ENCODE measurements at places on chromosomes 16 and 17. TPM values are rescaled to one million over a fixed set of nuclear protein-coding genes. Genes with fewer than 3 reads are reported as not detected.

- no peak for DNase-seq
Observed at GRCh38 chr17:6471531-6472465, 27.5 kb downstream of the PIMREG start.

DNA sequence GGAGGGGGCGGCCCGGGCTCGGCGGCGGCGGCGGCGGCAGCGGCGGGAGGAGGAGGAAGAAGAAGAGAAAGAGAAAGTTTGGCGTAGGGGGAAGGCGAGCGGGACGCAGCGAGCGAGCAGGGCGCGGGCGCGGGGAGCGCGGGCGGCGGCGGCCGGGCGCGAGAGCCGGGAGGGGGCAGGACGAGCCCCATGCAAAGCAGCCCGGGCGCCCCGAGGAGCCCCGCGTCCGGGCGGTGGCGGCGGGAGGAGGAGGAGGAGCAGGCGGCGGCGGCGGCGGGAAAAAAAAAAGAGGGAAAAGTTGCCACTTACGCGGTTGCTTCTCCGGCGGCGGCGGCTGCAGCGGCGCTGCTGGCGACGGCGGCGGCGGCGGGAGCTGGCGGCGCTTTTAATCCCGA, 10.3 kb upstream of the ZFHX3 start:
- no peak for DNase-seq

- no peak for DNase-seq
Observed at GRCh38 chr17:59669411-59669810, 37.8 kb downstream of the PTRH2 start.

DNA sequence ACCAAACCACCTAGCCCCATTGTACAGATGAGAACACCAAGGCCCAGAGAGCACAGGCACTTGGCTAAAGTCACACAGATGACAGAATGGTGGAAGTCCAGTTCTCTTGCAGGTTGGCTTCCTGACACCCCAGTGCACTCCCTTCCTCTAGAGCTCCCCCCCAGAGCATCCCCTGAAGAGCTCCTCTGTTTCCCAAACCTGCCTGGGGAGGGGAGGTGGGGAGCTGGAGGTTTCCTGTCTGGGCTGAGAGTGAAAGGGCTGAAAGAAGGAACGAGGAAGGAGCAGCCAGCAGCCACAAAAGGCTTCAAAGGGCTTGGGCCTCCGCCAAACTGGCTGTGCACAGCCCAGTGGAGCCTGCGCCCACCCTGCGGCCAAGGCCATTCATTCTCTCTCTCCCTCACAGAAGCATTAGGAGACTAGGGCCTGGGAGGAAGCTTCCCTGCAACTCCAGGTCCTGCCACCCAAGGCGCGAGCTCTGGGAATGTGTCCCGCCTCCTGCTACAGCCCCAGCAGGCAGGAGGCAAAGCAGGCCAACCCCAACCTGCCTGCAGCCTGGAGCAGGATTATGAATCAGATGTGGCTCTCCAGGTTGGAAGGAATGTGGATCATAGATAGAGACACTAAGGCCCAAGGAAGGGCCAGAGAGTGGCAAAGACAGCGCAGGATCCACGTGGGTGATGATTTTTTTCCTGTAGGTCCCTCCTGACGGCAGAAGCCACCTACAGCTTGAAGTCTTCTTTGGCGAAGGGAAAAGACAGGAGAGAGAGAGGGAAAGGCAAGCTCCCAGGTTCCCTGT, 913 bp downstream of the SLC13A5 start:
- peak; percentile 69 for DNase-seq

DNA sequence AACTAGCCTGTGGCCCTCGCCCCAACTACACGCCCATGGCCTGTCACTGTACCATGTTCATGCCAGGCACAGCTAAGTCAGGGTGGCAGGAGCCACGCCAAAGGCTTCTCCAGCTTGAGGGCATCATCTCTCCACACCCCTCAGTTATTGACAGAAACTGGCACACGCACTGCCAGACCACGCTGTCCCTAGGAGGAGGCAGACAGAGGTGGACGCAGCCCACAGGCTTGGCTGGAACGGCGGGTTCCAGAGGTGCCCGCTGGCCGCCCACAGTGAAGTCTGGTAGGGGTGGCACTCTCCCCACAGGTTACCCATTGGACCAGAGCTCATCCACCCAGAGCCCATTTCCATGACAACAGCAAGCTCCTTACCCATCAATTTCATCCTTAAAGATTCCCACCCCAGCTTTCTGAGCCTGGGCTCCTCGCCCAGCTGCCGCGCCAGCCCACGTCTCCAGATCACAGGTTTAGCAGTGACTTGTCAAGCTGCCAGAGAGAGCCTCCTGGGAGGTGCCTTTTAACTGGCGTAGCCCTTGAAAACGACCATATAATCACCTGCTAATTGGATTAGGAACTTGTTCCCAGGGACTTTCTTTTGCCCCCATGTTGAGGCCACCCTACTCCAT, 27.9 kb downstream of the RPRML start:
- DNase-seq: no peak

DNA sequence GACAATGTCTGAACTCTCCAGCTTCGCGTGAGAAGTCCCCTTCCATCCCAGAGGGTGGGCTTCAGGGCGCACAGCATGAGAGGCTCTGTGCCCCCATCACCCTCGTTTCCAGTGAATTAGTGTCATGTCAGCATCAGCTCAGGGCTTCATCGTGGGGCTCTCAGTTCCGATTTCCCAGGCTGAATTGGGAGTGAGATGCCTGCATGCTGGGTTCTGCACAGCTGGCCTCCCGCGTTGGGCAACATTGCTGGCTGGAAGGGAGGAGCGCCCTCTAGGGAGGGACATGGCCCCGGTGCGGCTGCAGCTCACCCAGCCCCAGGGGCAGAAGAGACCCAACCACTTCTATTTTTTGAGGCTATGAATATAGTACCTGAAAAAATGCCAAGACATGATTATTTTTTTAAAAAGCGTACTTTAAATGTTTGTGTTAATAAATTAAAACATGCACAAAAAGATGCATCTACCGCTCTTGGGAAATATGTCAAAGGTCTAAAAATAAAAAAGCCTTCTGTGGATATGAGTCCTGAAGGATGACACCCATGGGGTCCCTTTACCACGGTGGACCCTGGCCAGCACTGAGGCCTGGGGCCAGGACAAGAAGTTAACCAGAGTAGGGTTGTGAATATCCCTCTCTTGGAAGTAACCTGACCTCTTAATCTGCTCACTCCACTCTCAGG, 10.5 kb upstream of the ITGAD start:
- no peak for DNase-seq

DNA sequence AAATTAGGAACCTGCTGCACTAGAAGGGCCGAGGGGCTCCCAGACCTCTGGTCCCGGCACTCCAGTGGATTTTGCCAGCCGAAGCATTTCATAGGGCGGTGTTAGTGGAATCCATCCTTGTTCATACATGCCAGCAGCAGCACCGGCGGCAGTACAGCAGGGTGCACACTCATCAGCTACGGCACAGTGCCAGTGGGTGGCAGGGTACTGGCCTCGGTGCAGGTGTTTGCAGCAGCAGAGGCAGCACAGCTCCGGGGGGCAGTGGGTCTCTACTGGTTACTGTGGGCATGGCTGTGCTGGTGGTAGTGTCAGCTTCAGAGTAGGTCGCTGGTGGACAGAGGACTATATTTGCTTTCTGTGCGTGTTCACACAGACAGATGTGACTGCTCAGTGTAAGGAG, 985.7 kb downstream of the CDH8 start:
- no peak for DNase-seq

DNA sequence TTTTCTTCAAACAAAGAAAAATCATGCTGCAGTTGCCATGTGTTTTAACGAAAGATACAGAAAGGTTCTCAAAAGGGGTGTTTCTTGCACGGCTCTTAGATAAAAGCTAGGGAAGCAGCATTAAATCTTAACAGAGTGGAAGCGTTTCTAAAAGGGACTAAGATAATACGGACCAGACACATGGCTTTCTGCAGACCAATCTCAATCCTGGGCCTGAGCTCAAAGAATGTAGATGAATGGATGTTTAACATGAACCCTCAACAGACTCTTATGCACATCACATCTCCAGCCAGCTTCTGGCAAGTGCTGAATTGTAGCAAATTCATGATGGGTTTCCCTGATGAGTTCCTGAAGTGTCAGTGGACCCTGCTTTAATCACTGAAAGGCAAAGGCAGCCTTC, 80.2 kb upstream of the COX10 start:
- DNase-seq: no peak

- no peak for DNase-seq
Observed at GRCh38 chr16:78706637-78707036, 607.2 kb downstream of the WWOX start.

DNA sequence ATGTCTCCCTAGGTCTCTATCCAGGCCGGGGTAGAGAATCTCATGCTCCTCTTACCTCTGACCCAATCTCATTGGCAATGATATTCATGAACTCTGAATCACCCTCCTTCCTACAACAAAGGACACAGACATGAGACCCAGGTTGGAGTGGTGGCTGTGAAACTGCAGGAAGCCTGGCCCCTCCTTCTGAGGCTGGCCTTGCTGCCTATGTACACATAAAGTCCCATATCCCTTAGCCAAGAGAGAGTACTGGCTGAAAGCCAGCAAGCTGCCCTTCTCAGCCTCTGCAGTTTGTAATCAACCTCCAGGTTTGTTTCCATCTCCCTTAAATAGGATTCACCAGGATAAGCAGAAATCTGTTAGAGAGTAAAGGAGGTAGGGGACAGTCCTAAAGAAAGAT, 10.6 kb downstream of the AARSD1 start:
- no peak for DNase-seq

DNA sequence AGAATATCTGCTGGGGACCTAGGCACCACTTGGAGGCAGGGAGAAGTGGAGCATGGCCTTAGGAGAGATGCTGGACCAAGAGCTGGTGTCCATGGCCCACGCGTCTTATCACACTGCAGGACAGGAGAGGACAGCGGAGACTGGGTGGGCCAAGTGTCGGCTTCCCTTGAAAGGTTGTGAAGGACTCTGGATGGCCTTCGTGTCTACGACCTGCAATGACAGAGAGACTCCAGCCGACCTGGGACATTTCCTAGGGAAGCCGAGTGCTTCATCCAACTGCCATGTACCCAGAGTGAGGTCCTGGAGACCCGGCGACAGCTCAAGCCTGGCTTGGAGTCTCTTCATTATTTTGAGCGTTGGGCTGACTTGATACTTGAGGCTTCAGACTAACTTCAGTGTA, 20.5 kb downstream of the C1QTNF1 start:
- peak; percentile 65 for DNase-seq

GRCh38 chr17:560432-560873, 154.2 kb downstream of the VPS53 start:
- no peak for DNase-seq

SLC25A19 gene
- total RNA-seq: 16.4 TPM

RNF167 gene
- total RNA-seq: 63.3 TPM

TP53TG3D gene
- total RNA-seq: not detected

SEC14L1 gene
- total RNA-seq: 192 TPM

NLRP1 gene
- 23.8 TPM for total RNA-seq

TNP2 gene
- total RNA-seq: not detected

All from mesenteric fat pad (tissue), 1 donor.